Fibroblast of skin of left biceps (primary cell): ENCODE measurements at places on chromosomes 5 and 9.

- no peak for DNase-seq
These were observed 12.0 kb upstream of the HTR4 start for GRCh38 chr5:148666353-148666752.

DNA sequence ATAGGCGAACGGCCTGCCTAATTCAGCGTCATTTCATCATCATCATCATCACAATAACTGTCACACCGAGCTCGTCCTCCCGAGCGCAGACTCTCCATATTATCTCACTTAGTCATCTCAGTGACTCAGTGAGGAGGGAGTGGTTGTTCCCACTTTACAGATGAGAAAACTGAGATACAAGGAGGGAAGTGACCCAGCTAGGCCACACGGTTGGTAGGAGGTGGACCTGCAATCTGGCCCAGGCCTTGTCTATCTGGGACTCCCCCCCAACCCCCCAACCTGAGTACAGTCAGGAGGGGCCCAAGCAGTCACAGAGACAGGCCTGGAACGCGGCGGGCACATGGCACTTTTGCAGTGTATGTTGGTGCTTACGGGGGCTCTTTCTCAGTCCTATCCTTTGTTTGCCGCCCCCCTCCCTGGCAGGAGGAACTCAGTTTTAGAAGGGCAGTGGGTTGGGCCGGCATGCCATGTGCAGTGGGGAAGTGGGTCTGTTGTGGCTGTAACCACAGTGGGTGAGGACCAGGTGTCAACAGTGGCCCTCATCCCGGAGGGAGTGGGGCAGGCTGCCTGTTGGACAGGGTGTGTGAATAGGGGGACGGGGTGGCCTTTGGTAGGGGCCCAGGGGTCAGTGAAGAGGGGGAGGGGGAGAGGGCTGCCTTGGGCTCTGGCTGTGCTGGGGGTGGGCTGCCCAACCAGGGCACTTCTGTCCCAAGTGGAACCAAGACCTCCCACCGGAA, 1.7 kb upstream of the RXRA start:
- DNase-seq, result no peak

- peak; percentile 82 for DNase-seq
These were observed 18.3 kb upstream of the LPAR1 start for GRCh38 chr9:111056538-111056937.

DNA sequence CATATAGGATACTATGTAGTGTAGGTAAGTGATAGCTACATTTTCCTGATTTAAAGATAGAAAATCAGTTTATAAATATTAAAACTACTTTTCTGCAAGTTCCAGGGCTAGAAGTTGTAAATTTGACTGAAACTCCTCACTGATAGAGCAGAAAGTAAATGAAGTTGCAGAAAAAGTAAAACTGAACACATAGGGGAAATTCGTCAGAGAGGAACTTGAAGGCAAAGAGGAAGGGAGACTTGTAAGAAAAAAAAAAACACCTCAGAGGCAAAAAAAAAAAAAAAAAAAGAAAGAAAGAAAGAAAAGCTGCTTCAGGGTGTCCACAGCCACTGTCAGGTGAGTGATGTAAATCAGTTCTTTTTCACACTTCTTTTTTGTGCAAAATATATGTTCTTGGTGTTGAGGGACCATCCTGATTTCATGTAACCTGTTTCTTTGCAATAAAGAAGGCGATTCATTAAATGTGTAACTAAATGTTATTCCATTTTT, 336.2 kb upstream of the ZNF462 start:
- DNase-seq, result no peak

- DNase-seq, result no peak
These were observed 5.8 kb downstream of the TYRP1 start for GRCh38 chr9:12698986-12699385.

DNA sequence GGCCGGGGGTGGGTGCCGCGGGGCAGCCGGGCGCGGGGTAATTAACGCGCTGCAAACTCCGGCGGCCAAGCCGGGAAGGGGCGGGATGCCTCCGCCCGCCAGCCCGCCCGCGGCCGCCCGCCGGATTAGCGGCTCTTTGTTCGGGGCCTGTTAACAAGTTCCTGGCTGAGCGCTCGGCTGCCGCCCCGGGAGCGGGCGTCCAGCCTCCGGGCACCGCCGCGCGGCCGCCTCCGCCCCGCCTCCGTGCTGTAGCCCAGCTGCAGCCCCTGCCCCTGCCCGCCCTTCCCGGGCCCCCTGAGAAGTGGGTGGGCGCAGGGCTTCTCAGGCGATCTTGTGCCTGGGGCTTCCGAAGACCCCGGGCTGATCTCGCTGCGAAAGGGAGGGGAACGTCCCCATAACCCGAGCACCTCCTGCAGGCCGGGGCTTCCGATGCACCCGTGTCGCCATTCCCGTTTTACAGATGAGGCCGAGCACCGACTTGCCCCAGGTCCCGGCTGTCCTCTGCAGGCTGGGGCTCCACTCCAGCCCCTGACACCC, 7.5 kb downstream of the UNC5A start:
- DNase-seq, result no peak

- no peak for DNase-seq
These were observed 2.3 kb upstream of the HEMGN start for GRCh38 chr9:97940233-97940632.

- no peak for DNase-seq
These were observed 90.4 kb downstream of the PALM2AKAP2 start for GRCh38 chr9:109870365-109870764.

DNA sequence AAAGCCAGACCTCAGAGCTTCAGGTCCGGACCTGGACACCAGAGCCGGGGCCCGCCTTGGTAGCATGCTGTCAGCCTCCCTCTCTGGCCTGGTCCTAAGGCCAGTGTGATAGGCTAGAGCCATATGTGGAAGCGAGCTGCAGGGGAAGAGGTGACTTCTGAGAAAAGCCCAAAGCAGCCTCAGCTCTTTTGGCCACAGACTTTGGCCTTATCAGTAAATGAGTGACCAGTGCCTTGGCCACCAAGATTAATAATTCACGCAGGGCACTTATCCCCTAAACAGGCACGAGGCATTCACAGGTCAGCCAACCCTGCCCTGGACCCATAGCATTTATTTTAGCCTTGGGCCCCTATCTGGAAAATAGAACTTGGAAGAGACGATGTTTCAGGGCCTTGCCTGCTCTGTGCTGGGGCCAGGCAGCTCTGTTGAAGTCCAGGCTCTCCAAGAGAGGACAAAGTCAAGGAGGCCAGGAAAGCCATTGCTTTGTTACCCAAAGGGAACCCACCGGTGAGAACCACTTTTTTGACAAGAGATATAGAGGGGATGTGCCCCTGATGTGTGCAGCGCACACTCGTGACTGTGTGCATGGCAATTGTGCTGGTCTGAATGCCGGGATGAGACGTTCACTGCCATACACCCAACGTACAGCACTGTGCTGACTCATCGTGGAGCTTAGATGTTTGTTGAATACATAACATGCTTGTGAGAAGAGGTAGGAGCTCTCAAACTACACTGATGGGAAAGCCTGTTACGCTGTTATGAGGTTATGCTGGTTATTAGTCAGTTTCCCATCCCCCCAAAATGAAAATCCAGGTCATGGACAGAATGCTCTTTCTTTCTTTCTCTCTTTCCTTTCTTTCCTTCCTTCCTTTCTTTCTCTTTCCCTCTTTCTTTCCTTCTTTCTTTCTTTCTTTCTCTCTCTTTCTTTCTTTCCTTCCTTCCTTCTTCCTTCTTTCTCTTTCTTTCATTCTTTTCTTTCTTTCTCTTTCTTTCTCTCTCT, 5.0 kb upstream of the SLC34A1 start:
- DNase-seq, result no peak

DNA sequence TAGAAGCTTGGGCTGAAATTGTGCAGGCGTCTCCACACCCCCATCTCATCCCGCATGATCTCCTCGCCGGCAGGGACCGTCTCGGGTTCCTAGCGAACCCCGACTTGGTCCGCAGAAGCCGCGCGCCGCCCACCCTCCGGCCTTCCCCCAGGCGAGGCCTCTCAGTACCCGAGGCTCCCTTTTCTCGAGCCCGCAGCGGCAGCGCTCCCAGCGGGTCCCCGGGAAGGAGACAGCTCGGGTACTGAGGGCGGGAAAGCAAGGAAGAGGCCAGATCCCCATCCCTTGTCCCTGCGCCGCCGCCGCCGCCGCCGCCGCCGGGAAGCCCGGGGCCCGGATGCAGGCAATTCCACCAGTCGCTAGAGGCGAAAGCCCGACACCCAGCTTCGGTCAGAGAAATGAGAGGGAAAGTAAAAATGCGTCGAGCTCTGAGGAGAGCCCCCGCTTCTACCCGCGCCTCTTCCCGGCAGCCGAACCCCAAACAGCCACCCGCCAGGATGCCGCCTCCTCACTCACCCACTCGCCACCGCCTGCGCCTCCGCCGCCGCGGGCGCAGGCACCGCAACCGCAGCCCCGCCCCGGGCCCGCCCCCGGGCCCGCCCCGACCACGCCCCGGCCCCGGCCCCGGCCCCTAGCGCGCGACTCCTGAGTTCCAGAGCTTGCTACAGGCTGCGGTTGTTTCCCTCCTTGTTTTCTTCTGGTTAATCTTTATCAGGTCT, at the start of gene C9orf72:
Gene C9orf72, minus strand, starts transcription at position 564 of the 716 bp plus-strand sequence. CDS start 6,361 bp downstream, outside the sequence.
- DNase-seq, result no peak

DNA sequence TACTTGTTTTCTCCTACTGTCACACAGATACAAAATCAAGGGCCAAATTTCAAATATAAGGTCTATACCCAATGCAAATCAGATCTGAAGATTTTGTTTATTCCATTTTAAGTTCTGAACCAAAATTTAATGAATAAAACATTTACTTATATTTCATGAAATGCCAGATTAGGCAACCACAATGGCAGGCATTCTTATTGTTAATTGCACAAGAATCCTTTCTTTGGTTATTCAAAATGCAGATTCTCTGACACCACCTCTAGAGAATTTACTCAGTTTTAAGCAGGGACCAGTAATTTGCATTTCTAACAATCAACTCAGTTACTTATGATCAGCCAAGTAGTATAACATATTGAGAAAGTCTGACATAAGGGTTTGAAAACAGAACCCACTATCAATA, 972.4 kb upstream of the ACO1 start:
- DNase-seq, result no peak

- no peak for DNase-seq
These were observed 752 bp upstream of the ANKH start for GRCh38 chr5:14872070-14872989.

DNA sequence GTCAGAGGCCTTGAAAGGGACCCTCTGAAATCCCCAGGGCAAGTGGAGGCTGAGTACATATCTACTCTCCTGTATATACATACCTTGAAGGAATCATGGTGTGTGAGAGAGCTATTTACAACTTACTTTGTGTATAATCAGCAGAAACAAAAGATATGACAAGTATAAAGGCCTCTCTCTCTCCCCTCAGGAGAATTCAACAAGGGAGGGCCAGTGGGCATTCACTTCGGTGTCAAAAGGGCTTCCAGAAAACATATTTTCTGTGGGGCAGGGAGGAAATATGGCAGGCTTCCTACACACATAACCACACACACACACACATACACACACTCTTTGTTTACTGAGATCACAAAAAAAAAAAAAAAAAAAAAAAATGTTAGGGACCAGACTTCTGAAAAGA, 181.7 kb downstream of the BNC2 start:
- no peak for DNase-seq

DNA sequence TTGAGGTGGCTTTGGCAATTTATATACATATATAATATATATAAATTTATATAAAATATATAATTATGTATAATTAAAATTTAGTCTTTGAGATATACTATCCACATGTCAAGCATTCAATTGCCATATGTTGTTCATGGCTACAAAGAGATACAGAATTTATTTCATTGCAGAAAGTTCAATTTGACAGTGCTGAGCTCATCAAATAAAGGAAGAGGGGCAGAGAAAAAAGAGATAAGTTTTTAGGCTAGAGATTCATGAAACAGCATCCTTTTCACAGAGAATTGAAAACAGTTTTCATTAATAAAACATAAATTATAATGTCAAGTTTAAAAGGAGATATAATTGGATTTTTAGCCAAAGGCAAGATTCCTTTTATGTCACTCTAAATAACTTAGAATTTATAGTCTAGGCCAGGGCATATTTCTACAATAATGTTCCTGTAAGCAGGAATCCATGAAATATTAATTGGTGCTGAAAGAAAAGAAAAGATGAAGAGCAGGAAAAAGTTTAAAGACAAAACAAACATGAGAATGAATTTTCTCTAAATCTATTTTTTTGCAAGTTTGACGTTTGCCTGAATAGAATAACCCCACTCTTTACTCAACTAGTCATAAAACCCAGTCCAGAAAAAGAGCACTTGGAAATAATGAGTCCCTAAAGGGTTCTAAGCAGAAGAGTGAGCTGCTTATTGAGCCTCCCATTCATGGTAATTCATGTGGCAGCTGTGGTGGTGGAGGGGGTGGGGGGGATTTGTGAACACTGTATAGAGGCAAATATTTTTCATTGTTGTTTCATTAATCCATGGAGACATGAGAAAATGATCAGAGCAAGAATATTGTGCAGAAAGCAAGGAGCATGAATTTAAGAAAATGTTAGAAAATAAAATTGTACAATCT, 1279.5 kb downstream of the CDH12 start:
- no peak for DNase-seq

DNA sequence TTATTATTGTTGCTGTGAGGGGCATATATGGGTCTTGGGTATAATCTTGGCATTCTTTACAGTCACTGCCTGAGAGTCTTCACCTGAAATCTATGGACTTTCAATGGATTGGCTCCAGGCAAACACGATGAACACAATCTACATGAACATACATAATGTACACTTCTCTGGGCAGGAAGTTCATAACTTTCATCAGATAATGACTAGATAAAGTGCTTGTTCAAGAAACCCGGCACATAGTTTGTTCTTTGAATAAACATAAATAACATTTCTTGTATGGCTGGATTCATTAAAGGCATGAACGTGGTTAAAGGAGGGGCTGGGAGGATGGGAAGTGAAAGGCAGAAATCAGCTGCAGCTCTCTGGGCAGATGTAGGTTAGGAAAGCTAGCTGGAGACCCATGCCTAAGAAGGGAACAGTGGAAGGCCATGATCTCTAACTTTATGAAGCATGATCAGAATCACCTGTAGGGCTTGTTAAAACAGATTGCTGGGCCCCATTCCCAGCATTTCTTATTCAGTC, 306.9 kb upstream of the EFNA5 start:
- DNase-seq, result no peak

GRCh38 chr5:151448038-151448985, 909 bp downstream of the SLC36A1 start:
- DNase-seq, result no peak

DNA sequence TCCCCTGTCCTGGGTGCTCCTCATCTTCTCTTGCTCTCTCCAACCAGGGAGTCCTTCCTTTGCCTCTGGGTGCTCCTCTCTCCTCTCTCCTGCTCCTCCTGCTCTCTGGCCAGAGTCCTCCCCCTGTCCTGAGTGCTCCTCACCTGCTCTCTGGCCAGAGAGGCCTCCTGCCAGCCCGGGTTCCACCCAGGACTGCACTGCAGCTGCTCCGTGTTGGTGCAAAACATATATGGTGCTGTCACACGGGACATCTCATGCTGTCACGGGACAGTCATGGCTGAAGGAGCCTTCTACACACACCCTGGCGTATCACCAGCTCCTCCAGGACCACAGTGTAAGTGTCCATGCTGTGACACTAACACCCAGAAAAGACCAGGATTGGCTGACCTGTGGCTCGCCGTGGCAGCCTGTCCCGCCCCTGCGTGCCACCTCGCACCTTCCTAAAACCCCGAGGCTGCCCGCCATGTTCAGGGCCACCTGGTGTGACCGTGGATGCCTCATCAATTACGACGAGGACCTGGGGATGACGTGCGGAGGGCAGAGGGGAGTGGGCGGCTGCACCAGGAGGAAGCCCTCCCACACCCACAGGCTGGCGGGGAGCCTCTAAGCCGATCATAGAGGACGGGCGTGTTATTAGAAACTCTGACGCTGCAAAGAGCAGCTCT, 27.9 kb upstream of the SLC6A3 start:
- DNase-seq, result no peak
